ENCODE measurements at places on chromosomes 16 and 17. TPM values are rescaled to one million over a fixed set of nuclear protein-coding genes. Genes with fewer than 3 reads are reported as not detected.

BEAN1 gene
- 1.4 TPM for total RNA-seq

HOXB2 gene
- 2.7 TPM for total RNA-seq

TEKT1 gene
- not detected for total RNA-seq

ZNF652 gene
- total RNA-seq, result 18.6 TPM

OVCA2 gene
- 13.7 TPM for total RNA-seq

ADORA2B gene
- 0.46 TPM for total RNA-seq

FBXO39 gene
- 0.13 TPM for total RNA-seq

UNKL gene
- 13.6 TPM for total RNA-seq
